ENCODE measurements at places on chromosomes 5 and 9.

DNA sequence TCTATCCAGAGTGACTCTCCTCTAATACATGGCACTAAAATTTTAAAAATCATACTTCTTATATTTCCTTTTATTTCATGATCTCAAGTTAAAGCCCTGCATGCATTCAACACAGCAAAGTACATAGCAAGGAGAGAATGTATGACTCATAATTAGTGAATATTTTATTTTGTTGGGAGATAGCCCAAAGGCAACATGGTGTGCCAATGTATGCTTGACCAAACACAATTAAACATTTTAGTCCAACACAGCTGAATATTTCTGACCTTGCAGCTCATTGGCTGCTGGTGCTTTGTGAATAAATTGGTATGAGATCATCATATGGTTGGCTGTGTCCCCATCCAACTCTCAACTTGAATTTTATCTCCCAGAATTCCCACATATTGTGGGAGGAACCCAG is 103.5 kb downstream of the NPR3 start:
- no peak for DNase-seq

GRCh38 chr5:17434982-17435381 is 63.0 kb upstream of the TAF11L2 start:
- DNase-seq = no peak

- DNase-seq = no peak
Observed at GRCh38 chr5:84825606-84826005, 440.9 kb upstream of the EDIL3 start.

- DNase-seq = no peak
Observed at GRCh38 chr5:168165221-168165914, 126.1 kb upstream of the WWC1 start.

GRCh38 chr5:146789712-146790653 is 88.6 kb downstream of the PPP2R2B start:
- no peak for DNase-seq

All from activated naive CD8-positive, alpha-beta T cell treated with anti-CD3 and anti-CD28 coated beads, Interleukin-2, amount 10 ng/mL, durations not matched to agents 7 days and 5 days (primary cell).